ENCODE measurements at places on chromosomes 5 and 9. TPM values are rescaled to one million over a fixed set of nuclear protein-coding genes. Genes with fewer than 3 reads are reported as not detected.

Gene CAVIN4
- 0.21 TPM for polyA plus RNA-seq

Gene SPINK6
- not detected for polyA plus RNA-seq

Gene FBP1
- polyA plus RNA-seq = 0.15 TPM

Gene CDX1
- 0.39 TPM for polyA plus RNA-seq

Measured in BJ (cell line).